ENCODE measurements at places on chromosomes 2 and 18.

- no peak for DNase-seq
These were observed 284.9 kb downstream of the C1D start for GRCh38 chr2:67777836-67778429.

DNA sequence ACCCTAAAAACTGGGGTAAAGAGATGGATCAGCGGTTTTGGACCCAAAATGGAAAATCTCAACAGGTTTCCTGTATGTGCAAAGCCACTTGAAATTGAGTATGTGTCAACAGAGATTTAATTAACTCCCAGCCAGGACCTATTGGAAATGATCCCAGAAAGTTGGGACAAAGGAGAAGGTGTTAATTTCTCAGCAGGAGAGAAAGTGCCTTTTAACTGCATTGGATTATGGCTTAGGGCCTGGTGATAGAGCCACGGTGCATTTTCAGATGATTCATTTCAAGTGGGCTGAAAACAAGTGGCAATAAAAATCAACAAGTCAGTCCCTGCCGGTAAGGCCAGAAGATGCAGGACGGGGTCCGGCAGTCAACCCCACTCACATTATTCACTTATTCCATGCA, 80.2 kb upstream of the BCL11A start:
- DNase-seq: no peak

DNA sequence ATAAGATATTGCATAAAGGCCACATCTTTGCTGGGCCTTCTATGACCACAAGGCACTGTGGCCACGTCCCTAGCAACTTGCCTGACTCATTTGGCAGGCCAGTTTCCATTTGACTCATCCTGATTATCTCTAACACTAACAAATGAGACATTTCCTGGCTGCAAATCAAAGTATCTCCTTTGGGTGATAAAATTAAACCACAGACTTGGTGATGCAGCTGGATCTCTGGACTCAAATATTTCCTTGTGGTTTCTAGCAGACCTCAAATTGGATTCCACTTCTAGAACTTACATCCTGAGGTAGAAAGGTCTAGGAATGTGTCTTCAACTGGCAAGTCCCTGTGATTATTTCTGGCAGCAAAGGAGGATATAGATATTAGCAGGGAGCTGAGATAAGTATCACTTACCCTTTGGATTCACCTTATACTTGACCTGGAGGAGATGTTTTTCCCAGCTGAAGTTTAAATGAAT, 167.9 kb upstream of the NXPH2 start:
- DNase-seq: no peak

DNA sequence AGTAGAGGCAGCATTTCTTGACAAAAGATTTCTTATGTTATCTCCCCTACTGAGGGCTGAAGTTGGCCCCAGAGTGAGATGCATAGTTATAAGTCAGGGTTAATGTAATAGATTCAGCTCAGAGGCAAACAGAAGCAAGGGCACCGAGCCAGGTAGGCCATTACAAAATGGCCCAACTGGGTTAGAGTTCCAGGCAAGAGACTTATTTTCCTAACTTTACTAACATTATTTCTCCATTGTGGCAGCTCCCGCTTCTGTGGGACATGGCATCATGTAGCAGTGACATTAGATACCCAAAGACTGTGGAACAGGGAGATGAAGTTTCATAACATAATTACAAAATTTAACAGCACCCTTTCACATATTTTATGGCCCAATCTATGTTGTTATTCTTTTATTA, 27.1 kb downstream of the TSPYL6 start:
- no peak for DNase-seq
